Uterus (tissue), 4 donors: ENCODE measurements at places on chromosomes 2 and 18.

DNA sequence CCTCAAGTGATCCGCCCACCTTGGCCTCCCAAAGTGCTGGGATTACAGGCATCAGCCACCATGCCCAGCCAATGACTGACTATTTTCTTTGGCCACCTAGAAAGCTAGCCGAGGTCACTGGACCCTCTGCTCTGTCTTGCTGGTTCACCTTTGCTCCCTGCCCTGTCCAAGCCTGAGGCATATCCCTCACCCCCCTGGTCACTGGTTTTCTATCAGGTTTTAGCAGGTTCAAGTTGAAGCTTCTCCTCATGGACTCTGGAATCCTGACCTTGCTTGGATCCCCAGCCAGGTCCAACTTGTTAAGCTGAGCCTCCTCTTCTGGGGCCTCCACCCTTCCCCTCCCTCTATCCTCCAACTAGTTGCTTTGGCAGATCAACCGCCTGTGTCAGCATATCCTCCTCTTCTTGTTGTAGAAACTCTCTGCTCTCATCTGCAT lies 33.4 kb downstream of the PAX8 start:
- no peaks in the 10 kb centered on the region for H3K4me1 ChIP-seq
- H3K27ac ChIP-seq = no peak overlapping the region
- H3K4me3 ChIP-seq = no peak overlapping the region
- DNase-seq = no peak
- no peaks in the 10 kb centered on the region for H3K36me3 ChIP-seq

DNA sequence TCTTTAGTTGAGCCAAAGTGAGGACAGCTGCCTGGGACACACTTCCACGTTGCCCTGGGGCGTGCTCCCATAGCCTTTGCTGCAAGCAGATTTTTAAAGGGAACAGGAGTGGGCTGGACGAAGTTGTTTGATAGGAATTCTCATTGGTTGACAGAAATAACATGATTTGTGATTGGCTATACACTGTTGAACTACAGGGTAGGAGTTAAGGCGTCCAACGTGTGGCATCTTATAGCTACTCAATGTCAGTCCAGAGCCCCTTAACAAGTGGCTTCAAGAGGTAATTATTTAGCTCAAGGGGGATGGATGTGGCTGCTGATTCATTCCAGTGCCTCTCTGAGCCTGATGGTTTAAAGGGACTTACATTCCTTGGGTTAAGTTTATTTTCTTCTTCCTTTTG lies 65.5 kb downstream of the ACAA2 start:
- H3K4me3 ChIP-seq = no peak overlapping the region
- no peaks in the 10 kb centered on the region for H3K4me1 ChIP-seq
- H3K36me3 ChIP-seq = no peaks in the 10 kb centered on the region
- H3K27ac ChIP-seq = no peak overlapping the region
- no peaks in the 10 kb centered on the region for H3K27me3 ChIP-seq
- DNase-seq = no peak

DNA sequence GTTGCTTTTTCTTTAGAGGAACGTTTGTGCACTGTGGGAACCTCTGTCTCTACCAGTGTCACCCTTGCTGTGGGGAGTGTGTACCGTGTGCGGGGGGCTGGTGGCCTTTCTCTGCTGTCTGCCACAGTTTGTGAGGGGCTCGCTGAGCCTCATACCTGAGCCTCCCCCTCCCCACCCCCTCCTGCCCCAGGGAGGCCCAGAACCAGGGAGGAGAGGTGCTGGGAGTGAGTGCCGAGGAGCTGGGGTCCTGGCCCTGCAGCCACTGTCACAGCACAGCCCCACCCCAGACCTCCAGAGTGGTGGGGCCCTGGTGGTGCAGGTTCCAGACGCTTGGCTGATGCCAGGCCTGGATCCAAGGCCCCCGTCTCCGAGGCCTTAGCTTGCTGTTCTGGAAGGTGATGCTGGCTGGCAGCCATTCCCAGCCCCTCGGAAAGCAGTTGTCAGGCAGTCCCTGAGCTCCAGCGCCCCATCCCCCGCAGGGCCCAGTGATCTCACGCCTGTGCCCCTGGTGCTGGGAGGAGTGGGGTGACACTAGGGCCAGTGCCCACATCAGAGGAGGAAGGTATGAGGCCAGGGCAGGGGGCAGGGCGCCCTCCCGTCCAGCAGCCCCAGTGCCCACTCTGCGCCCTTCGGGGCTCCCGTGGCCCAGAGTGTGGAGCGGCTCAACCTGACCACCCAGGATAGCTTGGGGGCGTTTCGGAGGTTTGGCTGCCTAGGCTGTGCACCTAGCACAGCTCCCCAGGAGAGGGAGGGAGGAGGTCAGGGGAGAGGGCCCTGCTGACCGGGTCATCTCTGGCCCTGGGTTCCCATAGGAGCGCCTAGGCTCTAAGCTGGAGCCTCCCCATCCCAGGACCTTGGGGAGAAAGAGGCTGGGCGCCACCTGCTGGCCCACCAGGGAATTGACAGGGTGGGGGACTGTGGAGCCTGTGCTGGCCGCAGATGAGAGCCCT lies 53.0 kb upstream of the ALPP start:
- no peaks in the 10 kb centered on the region for H3K4me1 ChIP-seq
- H3K36me3 ChIP-seq = no peaks in the 10 kb centered on the region
- no peak overlapping the region for H3K4me3 ChIP-seq
- DNase-seq = no peak
- no peaks in the 10 kb centered on the region for H3K27me3 ChIP-seq

DNA sequence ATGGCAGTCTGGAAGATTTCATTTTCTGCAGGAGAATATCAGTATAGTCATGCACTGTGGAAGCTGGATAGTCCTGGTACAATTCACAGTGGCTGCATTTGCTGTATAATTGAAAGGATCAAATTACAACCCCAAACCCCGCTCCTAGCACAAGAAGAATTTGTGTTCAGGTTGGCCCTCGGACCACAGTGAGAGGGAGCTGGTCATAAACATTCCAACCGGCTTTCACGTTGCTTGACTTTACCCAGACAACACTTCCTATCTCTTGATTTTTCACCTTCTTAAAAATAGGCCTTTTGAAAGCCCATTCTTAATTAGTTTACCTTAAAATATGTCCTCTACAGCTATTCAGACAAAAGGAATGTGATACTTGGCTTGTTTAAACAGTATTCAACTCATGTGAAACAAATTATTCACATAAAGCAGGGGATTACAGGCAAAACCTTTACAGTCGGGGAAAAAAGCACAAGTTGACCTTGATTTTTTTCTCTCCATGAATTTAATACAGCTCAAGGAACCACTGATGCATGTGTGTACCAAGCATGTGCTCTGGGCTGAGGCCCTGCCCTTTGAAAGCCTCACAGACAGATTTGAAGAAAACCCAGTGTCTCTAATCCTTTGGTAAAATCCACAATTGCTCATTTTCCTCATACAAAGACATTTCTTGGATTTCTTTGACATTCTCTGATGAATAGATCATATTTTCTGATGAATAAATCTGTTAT lies 143.0 kb upstream of the SOX11 start:
- no peaks in the 10 kb centered on the region for H3K27me3 ChIP-seq
- DNase-seq = no peak
- H3K27ac ChIP-seq = no peak overlapping the region
- no peak overlapping the region for H3K4me3 ChIP-seq
- H3K4me1 ChIP-seq = no peaks in the 10 kb centered on the region
- H3K36me3 ChIP-seq = no peaks in the 10 kb centered on the region

- DNase-seq = no peak
- H3K27ac ChIP-seq = no peak overlapping the region
- H3K27me3 ChIP-seq = no peaks in the 10 kb centered on the region
- H3K4me3 ChIP-seq = no peak overlapping the region
- H3K4me1 ChIP-seq = no peaks in the 10 kb centered on the region
These were observed 24.7 kb upstream of the CELF4 start for GRCh38 chr18:37590346-37590745.

DNA sequence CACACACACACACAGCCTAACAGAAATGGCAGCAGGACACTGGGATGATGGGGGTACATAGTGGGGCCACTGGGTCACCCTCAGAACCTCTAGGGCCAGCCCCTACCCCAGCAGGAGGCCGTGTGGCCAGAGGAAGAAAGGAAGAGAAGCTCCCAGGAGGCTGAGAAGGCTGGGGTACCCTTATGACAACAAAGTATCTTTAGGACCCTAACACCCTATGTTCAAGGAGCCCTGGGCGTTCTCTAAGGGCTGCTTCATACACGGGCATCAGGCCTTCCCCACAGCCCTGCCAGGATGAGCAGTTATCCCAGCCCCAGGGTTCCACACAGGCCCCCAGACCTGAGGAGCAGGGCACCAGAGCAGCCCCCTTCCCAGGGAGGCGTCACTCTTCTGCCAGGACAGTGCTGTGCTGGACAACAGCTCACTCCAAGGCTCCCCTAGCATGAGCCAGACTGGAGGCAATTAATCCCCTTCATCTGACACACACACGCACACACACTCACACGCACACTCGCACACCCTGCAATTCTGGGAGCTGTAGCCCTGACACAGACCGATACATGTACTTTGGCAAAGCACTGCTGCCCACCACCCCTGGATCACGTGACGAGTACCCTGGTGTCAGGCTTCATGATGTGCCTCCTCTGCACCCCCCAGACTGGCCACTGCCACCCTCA lies 163.6 kb downstream of the TNS1 start:
- no peaks in the 10 kb centered on the region for H3K36me3 ChIP-seq
- DNase-seq = no peak
- H3K4me3 ChIP-seq = no peak overlapping the region
- no peaks in the 10 kb centered on the region for H3K27me3 ChIP-seq
